ENCODE measurements at places on chromosomes 12 and 14. TPM values are rescaled to one million over a fixed set of nuclear protein-coding genes. Genes with fewer than 3 reads are reported as not detected.

- no peaks in the 10 kb centered on the region for H3K27me3 ChIP-seq
- no peak for DNase-seq
- H3K36me3 ChIP-seq = no peaks in the 10 kb centered on the region
- H3K4me1 ChIP-seq = no peaks in the 10 kb centered on the region
- H3K4me3 ChIP-seq = no peak overlapping the region
These were observed 6.8 kb downstream of the KCNMB4 start for GRCh38 chr12:70372881-70373280.

DNA sequence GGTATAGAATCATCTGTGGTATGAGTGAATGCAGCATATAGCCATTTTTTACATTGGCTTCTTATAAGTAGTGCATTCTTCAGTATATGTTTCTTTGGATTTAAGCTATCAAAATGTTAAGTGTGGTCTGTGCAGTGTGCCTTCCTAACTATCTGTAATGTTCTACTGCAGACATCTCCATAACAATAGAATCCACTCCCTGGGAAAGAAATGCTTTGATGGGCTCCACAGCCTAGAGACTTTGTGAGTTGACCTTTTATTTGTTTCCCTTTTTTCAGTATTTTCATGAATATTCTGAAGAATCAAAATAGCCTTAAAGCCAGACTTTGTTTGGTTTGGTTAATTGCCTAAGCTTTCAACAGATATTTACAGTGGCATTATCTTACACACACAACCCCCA, 107.2 kb downstream of the ZFC3H1 start:
- H3K4me1 ChIP-seq = no peaks in the 10 kb centered on the region
- H3K36me3 ChIP-seq = no peaks in the 10 kb centered on the region
- no peak overlapping the region for H3K27ac ChIP-seq
- H3K27me3 ChIP-seq = no peaks in the 10 kb centered on the region

- no peak overlapping the region for H3K4me3 ChIP-seq
- no peak overlapping the region for H3K27ac ChIP-seq
- H3K27me3 ChIP-seq = no peaks in the 10 kb centered on the region
- H3K4me1 ChIP-seq = no peaks in the 10 kb centered on the region
- no peaks in the 10 kb centered on the region for H3K36me3 ChIP-seq
These were observed 1304.7 kb upstream of the FLRT2 start for GRCh38 chr14:84225268-84225667.

Gene HOXC9
- total RNA-seq = not detected

Gene PPFIA2
- not detected for total RNA-seq

- H3K4me3 ChIP-seq = no peak overlapping the region
- H3K27me3 ChIP-seq = no peaks in the 10 kb centered on the region
- H3K36me3 ChIP-seq = no peaks in the 10 kb centered on the region
These were observed 166.9 kb downstream of the BRMS1L start for GRCh38 chr14:35992816-35993683.

Gene ARHGAP5
- total RNA-seq = 41.1 TPM

- no peaks in the 10 kb centered on the region for H3K4me1 ChIP-seq
- no peaks in the 10 kb centered on the region for H3K27me3 ChIP-seq
- DNase-seq = no peak
- H3K27ac ChIP-seq = no peak overlapping the region
- H3K4me3 ChIP-seq = no peak overlapping the region
- no peaks in the 10 kb centered on the region for H3K36me3 ChIP-seq
These were observed 72.6 kb downstream of the TBX3 start for GRCh38 chr12:114611145-114612018.

Gene ZNF891
- 2.3 TPM for total RNA-seq

Gene ITPK1
- 74.4 TPM for total RNA-seq

GRCh38 chr12:108622921-108623514, 10.7 kb downstream of the SELPLG start:
- DNase-seq = no peak
- H3K27me3 ChIP-seq = no peaks in the 10 kb centered on the region
- peak overlapping the region; percentile 75 for H3K27ac ChIP-seq
- H3K36me3 ChIP-seq = peaks cover 64% of the 10 kb centered on the region
- H3K4me1 ChIP-seq = peaks cover 77% of the 10 kb centered on the region

Gene PIANP
- not detected for total RNA-seq

Gene RNASE4
- total RNA-seq = 0.60 TPM

Gene CLMN
- 2.0 TPM for total RNA-seq

Gene CELA1
- 0.66 TPM for total RNA-seq

DNA sequence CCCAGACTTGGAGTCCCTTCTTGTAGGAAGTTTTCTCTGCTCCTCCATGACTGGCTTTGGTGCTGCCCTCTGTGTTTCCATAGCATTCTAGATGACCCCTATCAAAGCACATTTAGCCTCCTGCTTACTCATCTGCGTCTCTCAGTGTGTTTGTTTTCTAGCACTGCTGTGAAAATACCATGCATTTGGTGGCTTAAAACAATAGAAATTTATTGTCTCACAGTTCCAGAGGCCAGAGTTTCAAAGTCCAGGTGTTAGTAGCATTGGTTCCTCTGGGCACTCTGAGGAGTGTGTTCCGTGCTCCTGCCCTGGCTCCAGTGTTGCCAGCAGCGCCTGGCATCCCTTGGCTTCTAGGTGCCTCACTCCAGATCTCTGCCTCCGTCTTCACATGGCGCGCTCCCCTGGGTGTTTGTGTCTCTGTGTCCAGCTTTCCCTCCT, 86.1 kb downstream of the CACNA1C start:
- H3K4me3 ChIP-seq = no peak overlapping the region
- no peak overlapping the region for H3K27ac ChIP-seq
- H3K4me1 ChIP-seq = no peaks in the 10 kb centered on the region

DNA sequence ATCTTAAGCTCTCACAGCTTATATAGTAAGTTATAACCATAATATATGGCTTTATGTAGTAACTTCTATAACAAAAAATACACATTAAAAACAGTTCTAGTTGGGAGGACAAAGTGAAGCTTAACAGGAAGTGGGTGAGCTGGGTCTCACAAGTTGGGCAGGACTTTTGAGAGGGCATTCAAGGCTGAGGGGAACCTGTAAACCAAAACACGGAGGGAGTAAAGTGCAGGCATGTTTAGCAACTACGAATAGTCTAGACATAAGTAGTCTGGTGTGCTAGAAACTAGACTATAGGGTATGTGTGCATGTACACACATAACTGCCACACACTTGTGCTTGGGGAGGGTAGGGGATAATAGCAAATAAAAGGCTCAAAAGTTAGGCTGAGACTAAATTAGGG, 14.2 kb upstream of the NEK9 start:
- no peaks in the 10 kb centered on the region for H3K36me3 ChIP-seq
- peak overlapping the region; percentile 13 for H3K27ac ChIP-seq
- peaks cover 40% of the 10 kb centered on the region for H3K4me1 ChIP-seq
- DNase-seq = no peak

DNA sequence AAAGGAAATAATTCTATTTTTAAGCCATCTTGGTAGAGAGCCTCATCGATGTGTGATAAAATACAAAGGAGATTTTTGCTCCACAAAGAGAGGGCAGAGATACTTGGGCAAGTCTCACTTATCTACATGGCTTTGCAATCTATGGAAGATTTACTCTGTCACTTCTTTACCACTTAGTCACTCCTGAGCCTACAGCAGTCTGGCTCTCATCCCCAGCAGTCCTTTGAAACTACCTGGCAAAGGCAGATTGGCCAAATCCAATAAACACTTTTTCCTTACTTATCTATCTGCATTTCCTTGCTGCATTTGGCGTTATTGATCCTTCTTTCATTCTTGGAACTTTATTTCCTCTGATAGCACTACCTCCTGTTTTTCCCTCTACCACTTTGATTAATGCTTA, 170.0 kb downstream of the TRHDE start:
- H3K27me3 ChIP-seq = no peaks in the 10 kb centered on the region
- H3K36me3 ChIP-seq = no peaks in the 10 kb centered on the region
- H3K4me3 ChIP-seq = no peak overlapping the region
- H3K27ac ChIP-seq = no peak overlapping the region
- DNase-seq = no peak

- no peaks in the 10 kb centered on the region for H3K36me3 ChIP-seq
- peaks cover 9% of the 10 kb centered on the region for H3K27me3 ChIP-seq
- no peaks in the 10 kb centered on the region for H3K4me1 ChIP-seq
- no peak overlapping the region for H3K27ac ChIP-seq
These were observed 76.9 kb upstream of the ANO4 start for GRCh38 chr12:100717733-100718067.

- H3K27me3 ChIP-seq = no peaks in the 10 kb centered on the region
- no peaks in the 10 kb centered on the region for H3K36me3 ChIP-seq
- no peak for DNase-seq
- H3K27ac ChIP-seq = no peak overlapping the region
- H3K4me3 ChIP-seq = no peak overlapping the region
These were observed 746.8 kb downstream of the DIO2 start for GRCh38 chr14:79464468-79464867.

DNA sequence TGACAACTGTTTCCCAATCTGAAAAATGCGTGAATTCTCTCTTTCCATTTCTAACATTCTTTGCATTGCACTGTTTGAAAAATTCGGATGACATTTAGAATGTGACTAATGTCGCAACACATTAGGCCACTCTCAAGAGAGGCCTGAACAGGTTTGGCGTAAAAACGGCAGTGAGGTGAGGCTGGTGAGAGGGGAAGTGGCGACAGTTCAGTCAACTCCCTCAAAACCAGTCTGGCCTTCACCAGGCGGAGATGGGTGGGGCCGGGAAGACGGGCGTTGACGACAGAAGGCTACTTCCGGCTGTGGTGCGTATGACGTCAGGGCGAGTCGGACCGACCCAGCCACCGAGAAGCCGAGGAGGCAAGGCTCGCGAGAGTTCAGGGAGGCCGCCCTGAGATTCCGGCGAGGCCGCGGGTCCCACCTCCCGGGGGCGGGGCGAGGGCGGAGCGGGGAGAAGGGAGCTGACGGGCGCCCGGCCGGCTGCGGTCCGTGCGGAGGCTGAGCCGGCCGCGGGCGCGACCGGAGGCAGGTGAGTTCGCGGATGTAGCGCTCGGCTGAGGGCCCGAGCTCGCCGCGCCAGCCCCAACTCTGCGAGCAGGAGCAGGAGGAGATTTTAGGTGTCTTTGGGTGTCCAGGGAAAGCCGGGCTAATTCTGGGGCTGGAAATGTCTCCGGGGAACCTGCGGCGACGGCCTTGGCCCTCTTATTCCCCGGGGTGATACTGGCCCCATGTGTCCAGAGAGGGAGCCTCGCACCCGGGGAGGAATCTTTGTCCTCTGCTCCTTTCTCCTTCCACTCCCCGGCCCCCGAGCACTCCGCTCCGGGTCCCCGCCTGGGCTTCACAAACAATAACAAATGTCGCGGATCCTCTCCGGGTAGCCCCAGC, at the start of gene STK38L:
TSS of gene STK38L (plus strand) at position 483 of the 885 bp plus-strand sequence. CDS start 53,435 bp downstream, outside the sequence.
- peak within 1 kb of the TSS; percentile 98 for H3K4me3 ChIP-seq
- H3K36me3 ChIP-seq = no peaks in the 10 kb centered on the region
- peak; percentile 98 for DNase-seq
- H3K27ac ChIP-seq = peak within 1 kb of the TSS; percentile 90
- H3K27me3 ChIP-seq = no peaks in the 10 kb centered on the region
- H3K4me1 ChIP-seq = peaks cover 15% of the 10 kb centered on the region

GRCh38 chr12:111992464-111992863, 20.5 kb downstream of the TMEM116 start:
- H3K27me3 ChIP-seq = no peaks in the 10 kb centered on the region
- H3K36me3 ChIP-seq = no peaks in the 10 kb centered on the region
- H3K27ac ChIP-seq = peak overlapping the region; percentile 11
- no peak overlapping the region for H3K4me3 ChIP-seq
- DNase-seq = no peak

- H3K27me3 ChIP-seq = no peaks in the 10 kb centered on the region
- DNase-seq = no peak
- no peaks in the 10 kb centered on the region for H3K36me3 ChIP-seq
- H3K27ac ChIP-seq = no peak overlapping the region
These were observed 10.7 kb downstream of the MOAP1 start for GRCh38 chr14:93173943-93174395.

Gene EID3
- total RNA-seq = 13.0 TPM

GRCh38 chr14:100750762-100751699, 24.3 kb downstream of the DLK1 start:
- no peak overlapping the region for H3K4me3 ChIP-seq
- peaks cover 2% of the 10 kb centered on the region for H3K27me3 ChIP-seq
- H3K36me3 ChIP-seq = no peaks in the 10 kb centered on the region
- DNase-seq = no peak
- H3K4me1 ChIP-seq = no peaks in the 10 kb centered on the region

DNA sequence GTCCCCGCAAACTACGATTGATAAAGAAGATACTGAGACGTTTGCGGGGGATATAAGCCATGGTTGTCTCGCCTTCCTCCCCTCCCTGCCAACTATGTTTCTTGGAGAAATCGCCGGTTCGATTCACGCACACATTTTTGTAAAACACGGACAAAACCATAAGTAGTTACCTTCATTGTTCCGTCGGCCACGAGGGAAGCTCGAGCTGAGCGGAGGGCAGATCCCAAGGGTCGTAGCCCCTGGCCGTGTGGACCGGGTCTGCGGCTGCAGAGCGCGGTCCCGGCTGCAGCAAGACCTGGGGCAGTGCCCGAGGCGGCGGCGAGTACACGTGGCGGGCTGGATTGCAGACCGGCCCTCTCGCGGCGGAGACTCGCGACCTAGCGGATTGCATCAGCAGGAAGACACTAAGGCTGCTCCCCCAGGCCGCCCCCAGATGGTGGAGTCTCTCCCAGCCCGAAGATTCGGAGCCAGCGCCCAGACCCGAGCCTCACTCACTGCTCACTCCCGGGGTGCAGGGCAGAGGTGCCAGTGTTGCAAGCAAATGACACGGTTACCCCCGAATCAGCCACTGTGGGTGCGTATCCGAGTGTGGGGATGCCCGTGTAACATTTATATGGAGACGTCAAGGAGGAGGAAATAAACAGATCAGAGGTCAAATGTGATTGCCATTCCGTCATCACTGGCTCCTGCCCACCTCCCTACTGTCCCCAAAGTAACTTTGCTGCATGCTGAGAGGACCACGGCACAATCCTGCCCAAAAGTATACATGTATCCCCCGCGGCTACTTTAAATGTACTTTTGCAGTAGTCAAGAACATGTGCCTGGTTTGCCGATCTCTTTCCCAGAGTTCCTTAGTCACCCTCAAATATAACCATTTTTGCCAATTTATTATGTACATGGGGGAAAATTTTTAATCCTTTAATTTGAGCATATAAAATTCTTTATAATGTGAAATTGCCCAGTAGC, at the start of gene BCAT1:
TSS of gene BCAT1 (minus strand) at position 345 of the 966 bp plus-strand sequence. CDS start at position 176, 169 bp downstream.
- H3K36me3 ChIP-seq = no peaks in the 10 kb centered on the region
- peaks cover 12% of the 10 kb centered on the region for H3K27me3 ChIP-seq
- peak; percentile 19 for DNase-seq
- peak within 1 kb of the TSS; percentile 58 for H3K4me3 ChIP-seq

- H3K27me3 ChIP-seq = peaks cover 5% of the 10 kb centered on the region
- H3K4me3 ChIP-seq = peak overlapping the region; percentile 95
- H3K36me3 ChIP-seq = peaks cover 11% of the 10 kb centered on the region
- H3K4me1 ChIP-seq = peaks cover 26% of the 10 kb centered on the region
- peak; percentile 16 for DNase-seq
These were observed 457 bp downstream of the SOCS2 start for GRCh38 chr12:93572712-93573551.

DNA sequence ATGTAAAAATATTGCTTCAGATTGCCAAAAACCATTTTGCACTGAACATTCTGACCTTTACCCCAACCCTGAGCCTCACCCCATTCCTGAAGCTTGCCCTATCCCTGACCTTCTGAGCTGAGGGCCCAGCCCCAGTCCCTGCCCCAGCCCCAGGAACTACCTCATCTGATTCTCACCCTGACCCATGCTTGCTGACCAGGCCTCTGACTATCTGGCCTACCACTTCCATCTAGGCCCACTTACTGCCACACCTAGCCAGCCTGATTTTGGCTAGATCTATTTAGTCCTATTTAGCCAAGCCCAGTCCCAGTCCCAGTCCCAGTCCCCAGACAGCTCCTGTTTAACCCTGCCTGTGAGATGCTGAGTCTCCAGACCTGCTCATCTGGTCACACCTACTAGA, 33.6 kb downstream of the OR10P1 start:
- no peak overlapping the region for H3K27ac ChIP-seq
- no peaks in the 10 kb centered on the region for H3K4me1 ChIP-seq
- DNase-seq = no peak

GRCh38 chr14:92570674-92571262, 57.2 kb downstream of the RIN3 start:
- H3K4me1 ChIP-seq = peaks cover 85% of the 10 kb centered on the region
- peak overlapping the region; percentile 89 for H3K27ac ChIP-seq
- H3K27me3 ChIP-seq = no peaks in the 10 kb centered on the region
- no peak for DNase-seq
- no peak overlapping the region for H3K4me3 ChIP-seq

Measured in natural killer cell (primary cell).